KBM-7 (cell line): ENCODE measurements at places on chromosomes 13 and 19.

DNA sequence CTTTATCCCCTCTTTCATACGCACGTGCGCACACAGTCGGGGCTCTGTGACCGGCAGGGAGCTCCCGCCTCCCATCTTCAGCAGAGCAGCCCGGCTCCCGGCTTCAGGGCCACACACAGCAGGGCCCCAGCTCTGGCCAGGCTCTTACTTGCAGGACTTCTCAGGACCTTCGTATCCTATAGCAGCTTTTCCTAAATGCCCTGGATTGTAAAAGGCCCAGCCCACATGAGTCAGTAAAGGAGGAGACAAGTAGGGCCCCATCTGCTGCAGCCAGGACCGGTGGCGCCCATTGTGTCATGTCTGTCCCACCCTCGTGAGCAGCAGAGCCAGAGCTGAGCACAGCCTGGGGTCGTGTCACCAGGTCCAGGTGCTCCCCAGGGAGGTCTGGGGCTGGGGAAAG lies 107.6 kb upstream of the VSTM2B start:
- no peak for DNase-seq

DNA sequence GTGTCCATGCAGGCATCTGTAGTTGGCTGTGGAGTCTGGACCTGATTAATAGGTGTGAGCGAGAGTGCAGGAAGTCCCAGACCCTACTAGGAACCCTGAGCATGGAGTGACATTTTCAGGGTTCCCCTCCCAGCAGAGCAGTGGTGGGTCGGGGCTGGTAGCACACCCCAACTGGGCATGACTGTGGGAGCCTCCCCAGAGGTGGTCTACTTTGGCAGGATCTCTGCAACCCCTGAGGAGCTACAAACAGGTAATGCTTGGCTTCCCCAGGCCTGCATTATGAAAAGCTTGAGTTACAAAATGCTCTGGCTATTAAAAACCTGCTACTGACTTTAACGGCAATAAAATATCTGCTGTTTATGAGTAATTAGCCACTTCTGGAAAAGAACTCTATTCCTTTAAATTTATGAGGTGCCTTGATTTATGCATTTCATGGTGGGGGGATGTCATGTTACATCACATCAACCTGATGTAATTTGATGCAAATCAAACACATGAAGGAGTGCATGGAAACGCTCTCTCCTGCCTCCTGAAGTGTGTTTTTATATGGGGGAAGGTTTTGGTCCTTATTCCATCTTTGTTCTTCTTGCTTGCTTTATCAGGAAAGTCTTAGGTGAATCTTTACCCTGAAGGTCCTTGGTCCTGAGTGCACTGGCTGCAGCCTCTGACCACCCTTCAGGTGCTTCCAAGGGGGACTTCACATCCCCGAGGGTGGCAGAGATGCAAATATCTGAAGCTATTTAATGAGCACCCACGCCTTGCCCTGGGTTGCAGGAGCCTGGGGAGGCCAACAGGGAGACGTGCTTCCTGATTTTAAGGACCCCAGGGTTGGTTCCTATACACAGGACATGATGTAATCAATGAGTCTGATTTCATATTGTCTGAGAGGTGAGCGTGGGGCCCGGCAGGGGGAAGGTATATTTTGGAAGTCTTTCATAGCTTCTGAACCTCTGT lies 54.0 kb downstream of the ZNF536 start:
- DNase-seq = no peak

DNA sequence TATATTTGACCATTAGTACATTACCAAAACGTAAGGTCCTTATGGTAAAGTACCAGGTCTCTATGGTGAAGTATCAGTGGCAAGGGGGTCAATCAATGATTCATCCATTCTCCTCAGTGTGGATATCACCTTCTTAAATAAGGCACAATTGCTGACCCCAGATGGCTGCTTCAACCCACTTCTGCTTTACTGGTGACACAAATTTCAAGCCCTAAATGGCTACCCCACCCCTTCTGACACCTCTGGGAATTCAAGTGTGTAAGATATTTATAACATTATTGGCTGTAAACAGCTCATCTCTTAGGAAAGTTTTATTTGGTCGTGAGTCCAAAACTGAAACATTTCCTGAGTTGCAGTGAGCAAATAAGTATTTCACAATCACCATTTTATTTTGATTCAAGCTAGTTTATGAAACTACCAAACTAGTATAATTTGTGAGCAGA lies 7.9 kb upstream of the WBP4 start:
- DNase-seq = peak; percentile 66

GRCh38 chr13:21538753-21539152 lies 65.2 kb downstream of the MICU2 start:
- peak; percentile 42 for DNase-seq

- no peak for DNase-seq
Measured at GRCh38 chr19:17685451-17686022, 2.6 kb downstream of the UNC13A start.

- DNase-seq = no peak
Measured at GRCh38 chr13:104309431-104309830, 1243.2 kb upstream of the SLC10A2 start.

- DNase-seq = peak; percentile 40
Measured at GRCh38 chr19:30666301-30666803, 294.2 kb downstream of the ZNF536 start.

- no peak for DNase-seq
Measured at GRCh38 chr13:104625201-104625600, 1559.0 kb upstream of the SLC10A2 start.

DNA sequence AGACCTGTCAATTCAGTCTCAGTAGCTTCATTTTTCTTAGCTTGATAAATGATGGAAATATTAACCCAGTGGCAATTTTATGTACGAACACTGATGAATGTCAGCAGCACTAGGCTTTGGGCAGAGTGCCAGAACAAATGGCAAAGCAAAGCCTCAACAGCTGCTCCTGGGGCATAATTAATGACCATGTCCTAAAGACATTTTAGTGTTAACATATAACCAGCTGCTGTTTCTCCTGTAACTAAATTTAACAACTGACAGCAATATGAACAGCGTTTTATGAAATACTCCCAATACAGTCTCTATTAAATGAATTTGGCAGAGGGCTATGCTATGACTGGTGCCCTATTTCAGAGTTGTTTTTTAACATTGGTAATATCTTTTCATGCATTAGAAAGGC lies 47.1 kb downstream of the ZNF568 start:
- no peak for DNase-seq

DNA sequence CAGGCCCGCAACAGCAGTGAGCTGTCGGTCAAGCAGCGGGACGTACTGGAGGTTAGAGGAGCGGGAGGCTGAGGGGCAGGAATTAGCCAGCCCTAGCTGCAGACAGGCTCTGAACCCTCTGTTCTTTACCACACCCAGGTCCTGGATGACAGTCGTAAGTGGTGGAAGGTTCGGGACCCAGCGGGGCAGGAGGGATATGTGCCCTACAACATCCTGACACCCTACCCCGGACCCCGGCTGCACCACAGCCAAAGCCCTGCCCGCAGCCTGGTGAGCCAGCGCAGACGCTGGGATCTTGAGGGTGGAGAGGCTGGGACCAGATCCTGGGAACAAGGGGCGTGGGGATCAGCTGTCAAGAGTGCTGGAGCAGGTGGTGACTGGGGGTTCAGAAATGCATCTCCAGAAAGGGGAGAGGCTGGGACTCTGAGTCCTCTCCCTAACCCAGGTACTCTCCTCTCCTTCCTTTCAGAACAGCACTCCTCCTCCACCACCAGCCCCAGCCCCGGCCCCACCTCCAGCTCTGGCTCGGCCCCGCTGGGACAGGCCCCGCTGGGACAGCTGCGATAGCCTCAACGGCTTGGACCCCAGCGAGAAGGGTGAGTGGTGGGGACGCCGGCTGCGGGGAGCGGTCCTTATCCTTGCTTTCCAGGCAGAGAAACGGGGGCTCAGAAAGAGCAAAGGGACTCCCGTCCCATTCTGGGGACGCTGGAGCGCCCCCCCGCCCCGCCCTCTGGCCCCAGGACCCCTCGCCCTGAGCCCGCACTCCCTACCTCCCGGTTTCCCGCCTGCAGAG lies 10.4 kb downstream of the EPS8L1 start:
- no peak for DNase-seq

GRCh38 chr13:113834496-113835200 lies 29.2 kb downstream of the GAS6 start:
- DNase-seq = no peak

- DNase-seq = peak; percentile 67
Measured at GRCh38 chr19:29172302-29172701, 40.6 kb downstream of the UQCRFS1 start.

DNA sequence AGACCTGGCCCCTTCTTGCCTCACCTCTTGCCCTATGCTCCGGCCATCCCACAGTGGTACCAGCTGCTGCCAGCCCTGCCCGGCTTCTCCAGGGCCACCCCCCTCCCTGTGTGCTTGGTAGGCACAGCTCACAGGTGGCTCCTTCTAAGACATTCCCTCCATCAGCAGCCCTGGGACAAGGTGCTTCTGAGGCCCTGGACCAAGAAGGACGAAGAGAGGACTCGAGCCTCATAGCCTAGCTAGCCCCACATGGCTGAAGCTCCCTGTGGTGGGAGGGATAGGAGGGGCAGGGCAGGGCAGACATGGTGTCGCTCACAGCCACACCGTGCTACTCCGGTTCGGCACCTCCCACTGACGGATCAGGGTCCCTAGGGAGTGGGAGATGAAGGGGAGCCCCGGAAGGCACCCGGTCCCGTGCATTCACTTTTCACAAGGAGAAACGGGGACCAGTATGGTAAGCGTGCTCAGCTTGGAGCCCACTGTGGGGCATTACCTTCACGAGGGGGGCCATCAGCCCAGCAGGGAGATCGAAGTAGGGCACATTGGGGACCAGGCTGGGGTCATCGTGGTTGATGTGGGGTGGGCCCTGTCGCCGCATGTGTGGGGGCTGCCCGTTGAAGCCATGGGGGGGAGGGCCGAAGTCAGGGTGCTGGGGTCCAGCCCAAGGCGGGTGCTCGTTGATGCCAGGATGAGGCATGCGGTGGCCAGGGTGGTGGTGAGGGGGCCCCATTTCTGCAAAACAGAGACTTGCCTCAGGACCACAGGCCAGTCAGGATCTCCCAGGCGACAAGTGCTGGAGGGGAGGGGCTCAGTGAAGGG lies 19.5 kb downstream of the CHERP start:
- DNase-seq = no peak

GRCh38 chr19:16593181-16593580 lies 21.0 kb upstream of the SLC35E1 start:
- no peak for DNase-seq

DNA sequence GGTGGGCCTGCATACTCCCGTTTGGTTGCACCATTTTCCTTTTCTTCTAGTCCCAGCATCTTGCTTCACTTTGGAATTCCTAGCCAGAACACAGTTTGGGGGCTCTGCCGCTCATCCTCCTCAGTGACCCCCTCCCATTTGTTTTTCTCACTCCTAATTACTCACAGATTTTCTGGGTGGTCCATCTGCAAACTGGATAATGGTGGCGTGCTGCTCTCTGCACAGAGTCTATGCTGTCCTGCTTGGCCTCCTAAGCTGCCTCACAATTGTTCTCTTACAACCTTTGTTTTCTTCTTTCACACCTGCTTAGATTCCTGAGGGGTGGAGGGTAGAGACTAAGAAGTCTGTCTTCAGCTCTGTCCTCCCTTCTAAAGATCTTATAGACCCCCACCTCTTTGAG lies 80.8 kb downstream of the SHISA2 start:
- no peak for DNase-seq

GRCh38 chr13:42405665-42406390 lies 133.9 kb downstream of the AKAP11 start:
- no peak for DNase-seq

- DNase-seq = no peak
Measured at GRCh38 chr19:55305983-55306562, 19.1 kb downstream of the TMEM150B start.

DNA sequence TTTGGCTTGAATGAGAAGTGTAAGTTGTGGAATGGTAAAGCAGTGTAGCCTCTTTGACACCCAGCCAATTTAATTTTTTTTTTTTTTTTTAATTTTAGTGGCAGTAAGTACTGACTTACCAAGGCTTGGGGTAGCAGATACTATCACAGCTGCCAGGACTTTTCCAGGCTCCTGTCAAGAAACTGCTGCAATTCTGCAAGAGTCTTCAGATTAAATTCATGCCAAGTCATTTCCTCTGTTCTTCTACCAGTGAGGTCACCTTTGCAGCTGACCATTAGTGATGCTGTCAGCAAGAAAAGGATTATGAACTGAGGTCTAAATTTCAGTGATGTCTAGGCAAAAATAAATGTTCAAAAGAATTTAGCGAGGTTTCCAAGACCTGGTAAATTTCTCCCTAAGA lies 91.2 kb downstream of the GGACT start:
- no peak for DNase-seq

- DNase-seq = no peak
Measured at GRCh38 chr13:79936368-79937136, 404.4 kb downstream of the SPRY2 start.

- no peak for DNase-seq
Measured at GRCh38 chr13:24842549-24843274, 78.7 kb downstream of the RNF17 start.

GRCh38 chr13:20401531-20401930 lies 124.1 kb downstream of the CRYL1 start:
- no peak for DNase-seq

DNA sequence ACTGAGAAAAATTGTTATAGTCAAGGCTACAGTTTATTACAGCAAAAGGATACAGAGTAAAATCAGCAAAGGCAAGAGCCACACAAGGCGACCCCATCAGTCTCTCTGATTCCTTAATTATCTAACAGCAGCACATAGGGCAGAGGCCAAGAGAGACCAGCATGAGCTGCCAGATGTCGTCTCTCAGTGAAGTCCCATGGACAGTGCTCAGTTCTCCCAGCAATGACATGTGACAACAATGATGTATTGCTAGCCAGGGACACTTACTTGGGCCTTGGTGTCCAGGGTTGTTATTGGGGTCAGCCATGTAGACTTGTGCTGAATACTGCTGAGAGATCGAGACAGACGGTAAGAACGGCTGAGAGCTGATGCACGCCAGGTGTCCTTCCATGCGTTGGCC lies 22.3 kb downstream of the ZSWIM9 start:
- DNase-seq = no peak

GRCh38 chr19:46080561-46080960 lies 39.8 kb upstream of the IGFL4 start:
- no peak for DNase-seq

DNA sequence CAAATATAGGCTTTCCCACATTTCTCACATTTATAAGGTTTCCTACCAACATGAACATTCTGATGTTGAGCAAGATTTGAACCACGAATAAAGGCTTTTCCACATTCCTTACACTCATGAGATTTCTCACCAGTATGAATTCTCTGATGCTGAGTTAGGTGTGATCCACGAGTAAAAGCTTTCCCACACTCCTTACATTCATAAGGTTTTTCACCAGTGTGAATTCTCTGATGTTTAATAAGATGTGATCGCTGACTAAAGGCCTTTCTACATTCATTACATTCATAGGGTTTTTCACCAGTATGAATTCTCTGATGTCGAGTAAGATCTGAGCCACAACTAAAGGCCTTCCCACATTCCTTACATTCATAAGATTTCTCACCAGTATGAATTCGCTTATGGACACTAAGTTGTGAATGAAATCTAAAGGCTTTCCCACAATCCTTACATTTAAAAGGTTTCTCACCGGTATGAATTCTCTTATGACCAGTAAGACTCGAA lies 19.0 kb downstream of the ZNF790 start:
- no peak for DNase-seq

DNA sequence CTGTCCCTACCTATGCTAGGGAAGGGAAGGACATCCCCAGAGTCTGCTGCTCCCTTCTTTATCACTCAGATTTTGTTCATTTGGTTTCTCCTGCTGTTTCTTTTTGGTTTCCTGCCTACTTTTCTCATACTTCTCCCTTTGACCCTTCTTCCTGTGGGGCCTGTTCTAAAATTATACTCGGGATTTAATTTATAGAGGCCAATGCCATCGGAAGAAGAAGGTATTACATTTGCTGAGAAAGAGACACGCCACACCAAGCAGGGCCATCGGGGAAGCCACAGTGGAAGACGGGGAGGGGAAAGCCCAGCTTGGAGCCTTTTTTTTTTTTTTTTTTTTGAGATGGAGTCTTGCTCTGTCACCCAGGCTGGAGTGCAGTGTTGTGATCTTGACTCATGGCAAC lies 46.8 kb upstream of the FARP1 start:
- no peak for DNase-seq
